ENCODE measurements at places on chromosomes 3 and 15.

DNA sequence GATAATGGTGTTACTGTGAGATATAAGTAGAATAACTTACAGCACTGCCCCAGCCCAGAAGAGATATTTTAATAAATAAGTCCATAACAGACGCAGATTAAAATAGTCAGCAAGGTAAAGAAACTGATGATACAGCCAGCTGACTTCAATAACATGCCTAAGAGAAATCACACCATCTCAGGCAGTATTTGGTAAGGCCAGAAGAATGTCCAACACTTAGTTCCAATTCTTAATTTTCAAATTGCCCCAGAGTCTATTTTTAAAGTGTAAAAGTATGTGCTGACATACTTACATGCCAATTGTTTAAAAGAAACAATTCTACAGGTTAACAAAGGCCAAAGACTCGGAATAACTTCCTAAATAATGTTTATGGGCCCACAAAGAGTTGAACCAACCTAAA, 1.6 kb downstream of the GNB4 start:
- no peak for DNase-seq

DNA sequence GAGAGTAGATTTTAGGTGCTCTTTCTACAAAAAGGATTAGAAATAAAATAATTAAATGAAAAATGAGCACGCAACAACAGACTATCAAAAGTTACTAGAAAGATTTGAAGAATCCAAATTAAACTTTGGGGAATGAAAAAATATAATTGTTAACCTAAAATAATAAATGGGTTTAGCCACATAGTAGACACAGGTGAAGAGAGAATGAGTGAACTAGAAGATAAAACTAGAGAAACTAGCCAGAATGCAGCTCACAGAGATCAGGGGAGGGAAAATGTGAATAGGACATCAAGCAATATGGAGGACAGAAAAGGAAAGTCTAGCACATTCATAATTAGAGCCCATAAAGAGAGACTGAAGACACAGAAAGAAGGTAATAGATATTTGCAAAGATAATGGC, 310.7 kb upstream of the WNT5A start:
- no peak for DNase-seq

- DNase-seq, result no peak
Observed at GRCh38 chr3:197750858-197751737, 1.4 kb downstream of the FYTTD1 start.

DNA sequence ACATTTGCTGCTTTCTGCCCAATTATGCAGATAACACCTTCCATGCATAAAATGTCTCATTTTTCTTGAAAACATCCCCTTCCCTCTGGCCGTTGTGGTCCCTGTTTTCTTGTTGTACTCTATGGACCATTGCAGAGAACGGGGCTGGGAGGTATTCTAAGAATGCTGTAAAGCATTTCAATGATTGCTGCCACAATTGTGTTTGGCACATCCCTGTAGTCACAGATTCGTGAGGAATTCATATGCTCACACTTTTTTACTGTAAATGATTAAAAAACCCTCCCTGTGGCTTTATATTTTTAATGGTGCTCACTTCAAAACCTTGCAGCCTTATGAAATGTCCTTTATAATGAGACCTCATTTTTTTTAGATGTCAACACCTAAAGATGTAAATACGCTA, 207.2 kb upstream of the GBE1 start:
- DNase-seq, result no peak

GRCh38 chr15:94253742-94254141, 22.4 kb downstream of the MCTP2 start:
- no peak for DNase-seq

- DNase-seq, result no peak
Observed at GRCh38 chr3:25884981-25885380, 95.1 kb downstream of the OXSM start.

Measured in GM04504 (cell line).